ENCODE measurements at places on chromosomes 3 and 15.

GRCh38 chr15:63517628-63518027, 13.2 kb downstream of the USP3 start:
- no peak for DNase-seq

DNA sequence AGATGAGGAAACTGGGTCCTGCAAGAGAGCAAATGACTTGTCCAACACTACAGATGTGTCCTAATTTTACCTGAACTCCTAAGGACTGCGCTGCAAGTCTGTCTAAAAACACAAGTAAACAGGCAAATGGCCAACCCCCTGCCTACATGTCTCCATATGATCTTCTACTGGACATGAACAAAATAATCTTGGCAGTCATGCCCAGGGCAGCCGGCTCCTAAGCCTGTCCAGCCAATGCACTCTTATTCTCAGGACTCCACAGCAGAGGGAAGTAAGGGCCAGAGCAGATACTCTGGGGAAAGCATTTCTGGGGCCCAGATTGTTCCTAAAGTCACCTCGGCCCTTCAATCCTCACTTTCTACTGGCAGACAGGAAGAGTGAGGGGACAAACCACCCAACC, 10.3 kb downstream of the COLQ start:
- DNase-seq, result no peak

GRCh38 chr15:45399381-45400212, 21.3 kb upstream of the GATM start:
- no peak for DNase-seq

GRCh38 chr3:129794311-129795185, 99.0 kb downstream of the TMCC1 start:
- no peak for DNase-seq

All from stimulated activated CD8-positive, alpha-beta memory T cell treated with anti-CD3 and anti-CD28 coated beads, Interleukin-7, amount 100 ng/mL, for 1 hour (primary cell).